ENCODE measurements at places on chromosomes 1 and 21.

GRCh38 chr1:33032126-33032869 is 4.4 kb downstream of the AK2 start:
- no peak for DNase-seq

DNA sequence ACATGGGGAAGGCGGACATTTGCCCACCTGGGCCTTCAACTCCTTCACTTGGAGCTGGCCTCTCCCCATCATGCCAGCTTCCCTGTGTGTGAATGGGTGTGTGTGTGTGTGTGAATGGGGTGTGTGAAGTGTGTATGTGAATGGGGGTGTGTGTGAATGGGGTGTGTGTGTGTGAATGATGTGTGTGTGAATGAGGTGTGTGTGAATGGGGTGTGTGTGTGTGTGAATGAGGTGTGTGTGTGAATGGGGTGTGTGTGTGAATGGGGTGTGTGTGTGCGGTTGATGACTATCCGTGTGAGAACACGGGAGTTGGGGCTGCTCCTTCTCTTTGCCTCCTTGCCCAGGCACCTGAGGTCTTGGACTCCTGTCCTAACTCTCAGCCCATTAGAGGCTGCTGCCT is 9.6 kb downstream of the MFSD2A start:
- no peak for DNase-seq

DNA sequence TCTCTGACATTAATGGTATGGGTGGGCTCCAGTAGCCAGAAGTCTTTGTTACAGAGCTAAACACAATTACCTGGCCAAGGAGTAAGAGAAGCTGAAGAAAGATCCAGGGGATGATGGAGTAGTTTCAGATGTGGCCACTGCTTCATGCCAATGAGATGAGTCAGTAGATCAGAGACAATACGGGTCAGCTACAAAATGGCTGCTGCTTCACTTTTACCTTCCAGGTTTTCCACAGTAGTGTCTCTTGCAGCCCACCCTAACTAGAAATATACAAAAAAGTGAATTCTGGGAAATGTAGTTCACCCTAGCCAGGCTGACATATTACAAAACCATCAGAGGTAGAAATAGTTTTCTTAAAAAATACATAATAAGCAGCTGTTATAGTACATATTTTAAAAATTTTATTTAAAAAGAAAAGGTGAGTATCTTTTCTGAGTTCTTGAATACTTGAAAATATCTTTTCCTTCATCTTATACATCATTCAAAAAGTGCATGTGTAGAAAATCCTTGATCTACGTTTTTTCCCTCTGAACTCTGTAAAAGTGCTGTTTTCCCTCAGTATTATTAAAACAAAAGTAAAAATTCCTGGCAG is 36.1 kb downstream of the LRIF1 start:
- DNase-seq: no peak

DNA sequence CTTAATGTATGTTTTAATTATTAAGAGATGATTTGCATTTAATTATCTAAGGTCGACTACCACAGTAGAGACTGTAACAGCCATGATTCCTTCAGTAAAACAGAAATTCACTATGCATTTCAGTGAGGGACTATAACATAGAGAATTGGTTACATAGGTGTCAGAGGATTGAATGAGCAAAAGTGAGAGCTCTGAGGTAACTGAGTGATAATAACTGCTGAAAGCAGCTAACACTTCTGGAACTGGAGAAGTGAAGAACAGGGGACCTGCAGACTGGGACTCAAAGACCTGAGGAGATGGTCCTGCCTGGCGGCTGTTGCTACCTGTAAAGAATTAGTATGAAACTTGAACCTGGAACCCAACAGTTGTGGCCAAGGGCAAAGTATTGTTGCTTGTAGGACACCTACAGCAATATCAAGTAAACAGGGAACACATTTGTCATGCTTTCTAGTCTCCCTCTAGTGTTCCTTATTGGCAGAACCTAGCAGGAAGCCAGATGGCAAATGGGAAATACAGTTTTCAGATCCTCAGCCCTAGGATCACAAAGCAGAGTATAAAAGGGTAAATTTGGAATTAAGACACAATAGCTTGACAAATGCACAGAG is 110.6 kb downstream of the HS2ST1 start:
- peak; percentile 9 for DNase-seq

DNA sequence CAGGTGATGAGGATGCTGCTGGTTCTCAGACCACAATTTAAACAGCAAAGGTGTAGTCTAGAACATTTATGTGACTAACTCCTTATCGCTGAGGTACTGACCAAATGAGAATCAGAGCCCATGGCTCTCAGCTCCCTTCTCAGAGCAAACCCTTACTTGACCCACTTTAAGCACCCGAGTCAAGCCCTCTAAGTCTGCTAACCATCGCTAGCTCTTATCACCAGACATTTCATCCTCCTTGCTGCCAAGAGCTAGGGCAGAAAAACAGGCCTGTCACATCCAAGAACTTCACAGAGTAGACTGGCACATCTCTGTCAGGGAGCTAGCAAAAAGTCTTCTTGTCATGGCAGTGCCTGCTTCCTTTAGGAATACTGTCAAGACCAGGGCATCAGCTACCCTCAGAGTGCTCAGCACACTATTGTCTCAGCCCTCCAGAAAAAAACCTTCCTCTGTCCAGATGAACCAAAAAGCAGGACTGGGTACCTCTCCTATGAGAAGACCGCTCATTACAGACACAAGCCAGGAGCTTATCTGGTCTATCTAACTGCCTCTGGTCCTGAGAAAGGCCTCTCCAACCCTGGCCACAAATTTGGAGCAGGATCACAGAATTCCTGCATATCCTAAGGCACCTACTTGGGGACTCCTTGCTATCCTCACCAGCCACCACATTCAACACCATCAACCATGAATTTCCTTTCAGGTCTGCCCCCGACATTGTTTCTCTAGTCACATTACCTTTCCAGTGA is 26.2 kb downstream of the ERI3 start:
- DNase-seq: no peak

DNA sequence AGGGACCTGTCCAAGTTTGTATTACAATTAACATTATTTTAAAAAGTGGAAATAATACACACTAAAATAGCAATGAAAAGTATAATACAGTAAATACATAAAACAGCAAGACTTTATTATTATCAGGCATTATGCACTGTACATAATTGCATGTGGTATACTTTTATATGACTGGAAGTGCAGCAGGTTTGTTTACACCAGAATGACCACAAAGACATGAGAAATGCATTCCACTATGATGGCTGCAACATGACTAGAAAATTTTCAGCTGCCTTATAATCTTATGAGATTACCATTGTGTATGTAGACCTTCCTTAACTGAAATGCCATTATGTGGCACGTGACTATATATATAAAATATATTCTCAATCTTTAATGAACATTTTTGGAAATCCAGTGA is 1699.6 kb downstream of the KCNT2 start:
- no peak for DNase-seq

DNA sequence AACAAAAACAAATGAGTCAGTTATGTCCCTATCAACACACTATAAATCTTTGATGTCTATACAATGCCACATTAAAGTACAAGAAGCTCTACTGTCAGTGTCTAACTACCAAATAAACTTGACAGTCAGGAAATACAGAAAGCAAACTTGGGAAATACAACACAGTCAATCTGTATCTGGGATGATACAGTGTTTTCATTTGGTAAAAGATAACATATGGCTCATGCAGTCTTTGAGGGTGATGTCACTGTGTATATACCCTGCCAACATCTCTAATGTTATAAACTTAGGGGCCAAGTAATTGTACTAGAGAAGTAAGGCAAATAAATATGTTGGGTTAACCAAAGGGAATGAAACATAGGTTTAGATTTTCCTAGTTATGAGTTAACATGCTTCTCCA is 552.5 kb upstream of the ADAMTS5 start:
- peak; percentile 62 for DNase-seq

GRCh38 chr1:197041486-197042353 is 25.3 kb downstream of the F13B start:
- no peak for DNase-seq

DNA sequence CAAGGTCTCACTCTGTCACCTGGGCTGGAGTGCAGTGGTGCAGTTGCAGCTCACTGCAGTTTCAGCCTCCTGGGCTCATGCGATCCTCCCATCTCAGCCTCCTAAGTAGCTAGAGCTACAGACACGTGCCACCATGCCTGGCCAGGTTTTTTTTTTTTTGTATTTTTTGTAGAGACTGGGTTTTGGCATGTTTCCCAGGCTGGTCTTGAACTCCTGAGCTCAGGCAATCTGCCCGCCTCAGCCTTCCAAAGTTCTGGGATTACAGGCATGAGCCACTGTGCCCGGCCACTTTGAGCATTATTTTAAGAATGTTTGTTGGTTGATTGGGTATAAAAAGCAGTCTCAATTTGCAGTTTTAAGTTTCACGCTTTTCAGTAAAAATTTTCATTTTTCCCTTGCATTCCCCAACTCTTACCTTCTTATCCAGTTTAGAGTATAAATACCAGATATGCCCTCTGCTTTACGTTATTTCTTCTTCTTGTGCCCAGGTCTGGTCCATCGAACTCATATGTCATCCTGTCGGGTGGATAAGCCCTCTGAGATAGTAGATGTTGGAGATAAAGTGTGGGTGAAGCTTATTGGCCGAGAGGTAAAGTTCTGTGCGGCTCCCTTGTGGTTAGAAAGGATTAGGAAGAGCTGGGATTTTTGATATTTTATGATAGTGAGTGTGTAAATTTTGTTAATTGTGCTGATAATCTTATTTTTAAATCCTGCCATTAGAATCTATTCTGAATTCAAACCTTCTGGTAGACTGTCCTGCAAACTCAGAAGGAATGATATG is 36.0 kb downstream of the FABP3 start:
- DNase-seq: no peak

DNA sequence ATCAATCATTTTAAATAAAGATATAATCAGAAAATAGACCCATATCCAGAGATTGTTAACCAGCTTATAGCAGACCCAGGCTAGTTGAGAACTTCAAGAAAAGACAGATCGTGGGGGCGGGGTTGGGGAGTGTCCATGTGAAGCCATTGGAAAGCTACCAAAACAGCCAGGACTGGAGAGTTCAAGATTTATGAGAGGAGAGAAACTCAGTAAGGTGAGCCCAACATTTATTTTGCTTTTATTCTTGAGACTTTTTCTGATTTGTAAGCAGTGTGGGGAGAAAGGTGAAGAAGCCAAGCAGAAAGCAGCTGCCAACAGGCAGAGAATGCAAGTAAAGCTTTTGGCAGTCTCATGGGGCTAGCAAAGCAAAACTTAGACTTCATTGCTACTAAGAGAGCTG is 179.9 kb downstream of the VPS13D start:
- DNase-seq: no peak

GRCh38 chr1:29669158-29669871 is 433.0 kb downstream of the PTPRU start:
- no peak for DNase-seq

- no peak for DNase-seq
Observed at GRCh38 chr1:172905452-172905851, 145.3 kb downstream of the TNFSF18 start.

- DNase-seq: no peak
Observed at GRCh38 chr1:87314091-87314490, 14.6 kb upstream of the LMO4 start.

DNA sequence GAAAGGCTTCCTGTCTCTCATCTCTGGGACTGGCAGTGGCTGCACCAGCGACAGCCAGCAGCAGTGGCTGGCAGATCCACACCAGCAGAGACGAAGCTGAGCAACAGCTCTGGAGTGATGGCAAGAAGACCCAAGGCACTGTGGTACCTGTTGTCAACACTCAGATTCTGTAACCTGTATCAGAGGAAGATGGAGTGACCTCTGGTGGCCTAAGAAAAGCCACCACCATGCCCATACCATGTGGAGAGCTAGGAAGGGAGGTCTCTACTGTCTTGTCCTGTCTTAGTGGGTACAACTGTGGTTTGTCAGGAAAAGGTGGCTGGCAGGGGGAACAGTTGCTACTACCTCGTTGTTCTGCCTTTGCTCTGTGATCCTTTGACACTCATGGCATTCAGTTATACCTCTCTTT is 22.5 kb upstream of the RHBDL2 start:
- DNase-seq: no peak

DNA sequence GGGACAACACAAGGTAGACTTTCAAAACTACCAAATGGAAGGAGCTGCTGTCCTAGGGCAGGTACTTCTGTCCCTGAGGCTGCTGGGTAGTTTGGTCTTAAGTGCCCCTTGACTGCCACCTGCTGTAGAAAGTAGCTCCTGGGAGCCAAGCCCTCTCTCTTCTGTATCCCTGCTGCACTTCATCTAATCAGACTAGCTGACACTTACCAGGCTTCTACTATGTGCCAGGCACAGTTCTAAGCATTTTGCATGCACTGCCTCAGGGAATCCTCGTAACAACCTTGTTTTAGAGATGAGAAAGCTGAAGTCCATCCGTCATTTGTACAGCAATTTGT is 15.9 kb upstream of the SRSF4 start:
- no peak for DNase-seq

DNA sequence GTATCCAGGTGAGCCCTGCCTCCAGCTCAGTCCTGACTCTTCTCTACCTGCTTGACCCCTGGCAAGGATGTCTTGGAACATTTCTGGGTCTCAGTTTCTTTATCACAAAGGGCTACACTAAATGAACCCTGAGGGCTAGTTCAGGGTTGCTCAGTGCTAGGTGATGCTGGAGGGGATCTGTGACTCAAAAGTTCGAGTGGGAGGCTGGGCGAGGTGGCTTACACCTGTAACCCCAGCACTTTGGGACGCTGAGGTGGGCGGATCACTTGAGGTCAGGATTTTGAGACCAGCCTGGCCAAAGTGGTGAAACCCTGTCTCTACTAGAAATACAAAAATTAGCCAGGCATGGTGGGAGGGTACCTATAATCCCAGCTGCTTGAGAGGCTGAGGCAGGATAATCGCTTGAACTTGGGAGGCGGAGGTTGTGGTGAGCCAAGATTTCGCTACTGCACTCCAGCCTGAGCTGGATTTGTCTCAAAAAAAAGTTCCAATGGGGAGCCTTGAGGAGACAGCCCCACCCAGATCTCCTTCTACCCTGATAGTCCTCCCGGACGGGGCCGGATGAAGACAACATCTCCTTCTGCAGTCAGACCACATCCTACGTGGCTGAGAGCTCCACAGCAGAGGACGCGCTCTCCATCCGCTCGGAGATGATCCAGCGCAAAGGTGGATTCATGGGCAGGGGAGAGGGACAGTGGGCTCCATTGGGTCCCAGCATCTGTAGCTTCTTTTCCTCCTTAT is 48.9 kb downstream of the YARS1 start:
- no peak for DNase-seq

GRCh38 chr1:180539136-180539535 is 19.6 kb upstream of the OVAAL start:
- no peak for DNase-seq
